ENCODE measurements at places on chromosomes 5 and 9.

DNA sequence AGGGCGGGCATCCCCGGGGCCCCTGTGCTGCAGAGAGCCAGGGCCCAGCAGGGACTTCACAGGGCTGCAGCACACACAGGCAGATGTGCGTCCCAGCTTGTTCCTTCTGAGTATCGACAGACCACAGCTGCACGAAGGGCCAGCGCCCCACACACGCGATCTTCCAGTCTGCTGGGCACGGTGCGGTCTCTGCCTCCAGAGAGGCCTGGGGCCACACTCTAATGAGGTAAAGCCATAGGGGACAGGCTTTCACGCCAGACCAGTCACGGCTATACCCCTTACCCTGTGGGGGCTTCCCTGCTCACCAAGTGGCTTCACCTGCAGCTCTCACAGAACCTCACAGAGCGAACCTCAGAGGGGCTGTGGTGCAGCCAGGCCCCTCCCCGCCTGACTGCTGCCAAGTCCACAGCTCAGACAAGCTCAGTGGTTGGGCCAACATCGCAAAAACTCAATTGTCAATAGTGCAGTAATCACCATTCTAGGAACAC, 82.2 kb downstream of the SHB start:
- no peak for DNase-seq

DNA sequence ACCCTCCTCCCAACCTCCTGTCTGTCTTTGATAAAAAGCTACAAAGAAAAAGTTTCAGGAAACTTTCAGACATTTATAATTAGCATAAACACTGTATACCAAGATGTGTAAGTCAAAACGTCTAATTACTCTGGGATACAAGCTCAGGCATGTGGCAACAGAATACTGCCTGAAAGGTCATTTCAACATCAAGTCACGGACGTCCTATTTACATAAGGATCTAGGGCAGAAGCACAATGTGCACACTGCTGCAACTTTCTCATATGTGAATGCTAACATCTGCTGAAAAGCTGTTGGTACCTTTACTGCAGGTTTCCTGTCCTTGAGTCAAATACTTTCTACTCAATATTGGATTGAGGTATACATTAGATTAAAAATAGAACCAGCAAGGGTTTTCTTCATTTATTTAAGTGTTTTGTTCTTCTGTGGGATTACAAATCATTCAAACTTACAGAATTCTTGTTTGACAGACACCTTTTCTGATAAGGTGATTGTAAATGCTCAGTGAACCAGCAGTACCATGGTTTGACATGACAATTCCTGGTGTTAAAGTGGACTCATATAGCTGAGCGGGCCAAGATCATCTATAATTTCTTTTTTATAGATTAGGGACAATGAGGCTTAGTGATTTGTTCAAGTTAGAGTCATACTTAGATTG, 36.8 kb downstream of the ELL2 start:
- DNase-seq = peak; percentile 84

GRCh38 chr5:167533814-167534795, 757.3 kb upstream of the WWC1 start:
- no peak for DNase-seq

- DNase-seq = no peak
Observed at GRCh38 chr9:80867731-80868130, 821.6 kb downstream of the TLE1 start.

DNA sequence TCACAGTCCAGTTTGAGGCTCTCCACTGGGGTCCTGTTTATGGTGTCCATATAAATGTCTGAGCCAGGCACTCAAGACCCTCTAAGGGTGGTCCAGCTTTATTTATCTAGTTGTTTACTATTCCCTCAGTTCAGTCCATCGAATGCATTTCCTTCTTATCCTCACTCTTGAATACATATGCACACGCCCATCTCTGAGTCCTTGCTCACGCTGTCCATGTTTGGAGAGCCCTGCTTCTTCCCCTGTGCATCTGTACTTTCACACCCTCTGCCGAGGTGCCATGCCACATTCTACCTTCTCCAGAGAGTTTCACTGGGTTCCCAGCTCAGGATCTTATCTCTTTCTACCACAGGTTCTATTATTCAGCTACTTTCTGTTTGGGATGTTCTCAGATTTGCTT, 30.2 kb upstream of the SEMA6A start:
- no peak for DNase-seq

DNA sequence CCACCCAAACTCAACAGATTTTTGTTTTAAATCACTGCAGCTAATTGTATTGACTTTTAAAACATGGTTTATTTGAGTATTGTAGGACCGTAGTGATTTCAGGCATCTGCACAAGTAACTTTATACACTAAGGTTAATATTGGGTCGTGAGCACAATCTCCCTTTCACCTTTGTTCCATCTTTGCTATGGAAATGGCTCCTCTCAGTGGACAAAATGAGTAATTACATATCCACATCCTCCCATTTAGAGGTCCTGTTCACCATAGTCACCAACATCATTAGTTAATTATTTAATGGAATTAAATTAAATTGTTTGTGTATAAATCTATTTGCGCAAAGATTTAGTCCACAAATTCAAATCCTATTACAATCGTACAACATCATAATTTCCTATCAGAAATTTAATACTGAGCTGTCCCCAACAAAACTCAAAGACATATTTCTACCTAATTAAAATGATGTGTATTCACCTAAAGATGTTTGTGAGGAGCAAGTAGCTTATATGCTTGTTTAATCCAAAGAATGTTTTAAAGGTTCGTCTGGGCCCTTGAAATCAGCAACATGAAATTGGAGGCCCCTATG, 173.0 kb upstream of the DAPK1 start:
- peak; percentile 49 for DNase-seq

DNA sequence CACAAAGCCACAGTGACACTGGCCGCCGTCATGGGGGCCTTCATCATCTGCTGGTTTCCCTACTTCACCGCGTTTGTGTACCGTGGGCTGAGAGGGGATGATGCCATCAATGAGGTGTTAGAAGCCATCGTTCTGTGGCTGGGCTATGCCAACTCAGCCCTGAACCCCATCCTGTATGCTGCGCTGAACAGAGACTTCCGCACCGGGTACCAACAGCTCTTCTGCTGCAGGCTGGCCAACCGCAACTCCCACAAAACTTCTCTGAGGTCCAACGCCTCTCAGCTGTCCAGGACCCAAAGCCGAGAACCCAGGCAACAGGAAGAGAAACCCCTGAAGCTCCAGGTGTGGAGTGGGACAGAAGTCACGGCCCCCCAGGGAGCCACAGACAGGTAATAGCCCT, 26.1 kb downstream of the HRH2 start:
- DNase-seq = no peak

- no peak for DNase-seq
Observed at GRCh38 chr5:40260361-40260760, 419.4 kb upstream of the PTGER4 start.

DNA sequence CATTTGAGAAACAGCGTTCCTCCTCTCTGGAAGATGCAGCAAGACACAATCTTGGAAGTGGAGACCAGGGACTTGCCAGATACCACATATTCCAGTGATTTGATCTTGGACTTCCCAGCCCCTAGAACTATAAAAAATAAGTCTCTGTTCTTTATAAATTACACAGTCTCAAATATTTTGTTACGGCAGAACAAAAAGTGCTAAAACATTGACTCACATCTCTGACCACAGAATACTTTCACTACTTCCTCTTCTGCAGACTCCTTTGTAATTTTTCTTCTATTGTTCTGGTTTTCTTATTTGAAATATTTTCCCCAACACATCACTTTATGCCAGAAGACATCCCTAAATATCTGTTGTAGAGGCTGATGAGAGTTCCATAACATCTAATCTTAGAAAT, 706.1 kb upstream of the CDH18 start:
- no peak for DNase-seq

- DNase-seq = no peak
Observed at GRCh38 chr5:1133510-1134201, 21.8 kb upstream of the SLC12A7 start.

- peak; percentile 32 for DNase-seq
Observed at GRCh38 chr9:129436751-129437625, 183.9 kb downstream of the C9orf50 start.

GRCh38 chr5:74093561-74093960, 467.6 kb downstream of the ARHGEF28 start:
- no peak for DNase-seq

DNA sequence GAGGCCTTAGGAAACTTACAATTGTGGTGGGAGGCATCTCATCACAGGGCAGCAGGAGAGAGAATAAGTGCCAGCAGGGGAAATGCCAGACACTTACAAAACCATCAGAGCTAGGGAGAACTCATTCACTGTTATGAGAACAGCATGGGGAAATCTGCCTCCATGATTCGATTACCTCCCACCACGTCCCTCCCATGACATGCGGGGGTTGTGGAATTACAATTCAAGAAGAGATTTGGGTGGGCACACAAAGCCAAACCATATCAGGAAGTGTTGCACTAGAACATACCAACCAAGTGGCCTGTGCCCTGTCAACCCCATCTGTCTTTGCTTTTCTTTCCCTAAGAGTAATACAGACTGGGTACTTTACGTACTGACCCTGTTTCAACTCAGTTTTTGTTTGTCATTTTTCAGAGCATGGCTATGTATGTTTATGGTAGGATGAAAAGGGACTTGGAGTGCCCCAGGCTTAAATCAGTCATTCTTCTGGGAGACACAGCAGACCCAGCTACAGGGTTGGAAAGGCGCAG, 58.3 kb upstream of the TGFBR1 start:
- no peak for DNase-seq

DNA sequence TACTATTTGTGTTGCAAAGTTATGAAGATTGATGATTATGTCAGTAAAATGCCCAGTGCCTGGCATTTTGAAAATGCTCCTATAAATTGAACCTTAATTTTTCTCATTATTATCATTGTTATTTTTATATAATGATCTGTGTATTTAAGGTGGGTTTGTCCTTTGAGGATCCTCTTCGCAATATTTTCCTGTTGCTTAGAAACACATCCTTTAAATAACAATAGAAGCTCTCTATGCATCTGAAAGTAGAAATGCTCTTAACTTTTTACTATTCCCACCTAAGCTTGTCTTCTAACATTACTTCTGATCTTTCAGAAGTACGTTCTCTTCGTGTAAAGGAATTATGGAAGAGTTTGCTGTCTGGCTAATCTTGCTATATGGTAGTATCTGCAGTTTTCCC, 214.7 kb upstream of the TLX3 start:
- DNase-seq = no peak

DNA sequence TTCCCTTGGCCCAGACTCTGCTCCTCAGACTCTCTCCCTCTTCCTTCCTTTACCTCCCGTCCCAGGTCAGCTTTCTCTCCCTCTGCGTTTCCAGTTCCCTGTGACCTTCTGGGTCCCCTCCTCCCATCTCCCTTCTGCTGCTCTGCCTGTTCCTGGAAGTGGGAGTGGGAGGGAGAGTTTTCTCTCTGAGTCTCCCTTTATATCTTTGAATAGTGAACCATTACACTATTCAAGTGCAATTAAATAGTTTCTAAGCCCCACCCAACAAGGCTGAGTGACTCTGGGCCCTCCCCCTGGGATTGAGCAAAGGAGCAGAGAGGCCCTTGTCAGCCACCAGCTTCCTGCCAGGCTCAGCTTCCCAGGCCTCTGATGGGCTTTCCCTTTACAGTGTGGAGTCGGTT, 34.8 kb downstream of the THBS4 start:
- peak; percentile 39 for DNase-seq

DNA sequence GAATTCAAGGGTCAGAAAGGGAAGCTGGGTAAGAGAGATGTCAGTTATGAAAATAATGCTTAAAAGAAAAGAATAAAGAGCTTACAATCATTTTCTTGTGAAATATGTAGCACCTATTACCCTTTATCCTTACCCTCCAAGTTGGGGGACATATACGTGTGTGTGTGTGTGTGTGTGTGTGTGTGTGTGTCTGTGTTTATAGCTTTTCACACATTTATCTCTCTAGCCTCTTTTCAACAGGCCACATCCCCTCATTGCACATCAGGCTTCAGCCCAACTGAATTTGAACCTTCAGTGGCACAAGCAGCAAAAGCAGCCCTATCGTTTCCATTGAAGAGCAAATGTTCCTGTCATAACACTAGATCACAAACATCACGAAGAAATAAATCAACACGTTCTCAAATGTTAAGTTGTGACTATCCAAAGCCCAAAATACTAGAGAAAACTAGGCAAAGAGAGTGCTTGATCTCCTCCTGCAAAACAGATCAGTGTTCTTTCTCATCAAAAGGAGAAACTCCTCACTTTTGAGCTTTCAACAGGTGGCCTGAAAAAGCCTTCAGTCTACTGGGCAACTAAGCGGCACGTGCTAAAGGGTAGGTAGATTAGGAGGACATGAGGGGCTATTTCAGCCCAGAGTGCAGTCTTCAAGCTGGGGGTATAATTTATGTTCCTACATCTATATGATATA, 416.4 kb downstream of the EFNA5 start:
- DNase-seq = no peak

GRCh38 chr5:130992095-130992494, 173.0 kb downstream of the HINT1 start:
- no peak for DNase-seq

DNA sequence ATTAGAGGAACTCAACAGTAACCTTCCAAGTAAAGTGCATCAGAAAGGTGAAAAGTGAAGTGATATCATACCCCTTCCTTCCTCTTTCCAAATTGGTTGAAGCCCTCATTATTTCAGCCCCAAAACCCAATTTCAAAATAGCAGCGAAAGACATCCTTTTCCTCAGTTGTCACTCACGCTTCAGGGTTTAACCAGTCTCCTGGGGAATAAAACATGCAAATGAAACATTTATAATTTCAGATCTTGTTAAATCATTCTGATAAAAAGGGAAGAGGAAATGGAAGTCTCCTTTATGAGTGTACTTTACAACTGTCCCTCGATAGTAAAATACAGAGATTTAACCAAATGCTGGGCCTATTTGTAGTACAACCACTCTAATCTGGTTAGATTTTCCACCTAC, 22.5 kb downstream of the TRPM6 start:
- DNase-seq = no peak

GRCh38 chr5:74327339-74327685, 313.2 kb downstream of the ENC1 start:
- no peak for DNase-seq

- peak; percentile 36 for DNase-seq
Observed at GRCh38 chr9:19464764-19465585, 56.2 kb downstream of the ACER2 start.

- no peak for DNase-seq
Observed at GRCh38 chr9:127403507-127404192, 6.7 kb downstream of the SLC2A8 start.

Data from CD14-positive monocyte (primary cell).